Endodermal cell (in vitro differentiated cells): ENCODE measurements at places on chromosomes 3 and 15. TPM values are rescaled to one million over a fixed set of nuclear protein-coding genes. Genes with fewer than 3 reads are reported as not detected.

DUOX1 gene
- 1.2 and 1.9 TPM in 2 replicates for total RNA-seq

UCN2 gene
- total RNA-seq: not detected in 2 replicates

CHRM5 gene
- total RNA-seq: not detected in 3 replicates

PLSCR5 gene
- not detected in 3 replicates for total RNA-seq

RAMAC gene
- total RNA-seq: 38.6 to 40.8 TPM (median 40.2 TPM) in 3 replicates

GPR160 gene
- total RNA-seq: 8.6 and 11.9 TPM in 2 replicates

PARP15 gene
- total RNA-seq: 0.21 to 0.44 TPM (median 0.29 TPM) in 3 replicates

ALPK3 gene
- 79.2 and 94.1 TPM in 2 replicates for total RNA-seq

LMAN1L gene
- not detected in 2 replicates for total RNA-seq

LSMEM2 gene
- total RNA-seq: not detected in 3 replicates

IL17RD gene
- total RNA-seq: 71.3 and 71.9 TPM in 2 replicates

GRCh38 chr3:108546692-108547091 is 36.3 kb upstream of the MYH15 start:
- no peak for DNase-seq

GRCh38 chr3:152139651-152140050 is 129.1 kb upstream of the MBNL1 start:
- peak; percentile 55 for DNase-seq

DNA sequence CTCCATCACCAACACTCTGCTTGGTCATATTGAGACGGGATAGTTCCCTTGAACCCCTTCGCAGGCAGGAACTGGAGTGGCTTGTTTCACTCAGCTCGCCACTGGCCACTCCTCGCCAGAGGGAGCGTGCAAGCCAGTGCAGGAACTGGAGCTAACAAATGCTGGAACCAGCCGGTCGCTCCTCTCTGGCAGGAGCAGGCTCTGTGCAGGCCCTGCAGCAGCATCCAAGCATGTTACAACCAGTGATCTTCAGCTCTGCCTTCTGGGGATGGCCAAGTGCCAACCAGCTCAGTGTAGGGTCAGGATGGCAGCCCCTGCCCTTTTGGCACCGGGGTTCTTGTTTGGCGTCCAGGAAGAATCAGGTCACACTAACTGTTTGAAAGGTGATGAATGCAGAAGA is 329.0 kb upstream of the AZI2 start:
- DNase-seq: no peak

- DNase-seq: no peak
Observed at GRCh38 chr3:6867269-6867668, 6.4 kb downstream of the GRM7 start.

DNA sequence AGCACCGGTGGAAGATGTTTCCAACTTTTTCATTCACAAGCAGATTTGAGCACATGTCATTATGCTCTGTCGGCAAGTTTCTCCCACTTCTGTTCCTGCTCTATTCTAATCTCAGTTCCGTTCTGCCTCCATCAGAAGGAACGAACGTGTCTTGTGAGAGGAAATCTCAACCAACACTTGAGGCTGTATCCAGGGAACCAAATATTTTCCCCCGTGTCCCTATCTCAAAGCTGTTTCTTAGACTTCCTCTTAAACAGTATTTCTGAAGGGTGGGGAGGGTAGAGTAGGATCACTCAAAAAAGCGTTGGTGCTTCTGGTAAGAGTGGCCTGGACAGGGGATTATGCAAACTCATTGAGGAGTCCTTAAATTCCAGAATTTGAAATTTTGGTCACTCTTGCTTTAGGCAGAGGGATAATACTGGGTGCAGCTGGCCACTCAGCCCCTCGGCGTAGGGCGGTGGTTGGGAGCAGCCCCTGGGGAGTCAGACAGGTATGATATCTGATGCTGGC is 54.9 kb downstream of the FRMD4B start:
- DNase-seq: no peak

DNA sequence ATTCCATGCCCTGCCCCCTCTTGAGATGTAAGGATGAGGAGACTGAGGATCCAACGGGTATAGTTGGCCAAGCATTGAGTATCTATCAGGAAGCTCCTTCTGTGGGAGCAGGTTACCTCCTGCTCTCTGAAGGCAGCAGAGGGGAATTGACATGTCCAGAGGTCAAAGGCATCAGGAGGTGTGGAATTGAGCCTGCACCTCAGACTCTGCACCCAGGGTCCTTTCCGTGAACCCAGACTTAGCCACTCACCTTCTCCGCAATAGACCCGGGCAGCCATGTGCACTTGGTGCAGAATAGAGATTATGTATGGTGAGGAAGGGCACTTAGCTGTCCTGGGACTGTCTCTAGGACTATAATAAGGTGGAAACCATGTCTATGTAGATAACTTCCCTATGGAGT is 399.0 kb upstream of the TPM1 start:
- no peak for DNase-seq

- DNase-seq: no peak
Observed at GRCh38 chr3:30428251-30428650, 178.2 kb upstream of the TGFBR2 start.

- DNase-seq: no peak
Observed at GRCh38 chr3:18778598-18778997, 353.5 kb upstream of the SATB1 start.

- no peak for DNase-seq
Observed at GRCh38 chr3:49388289-49388820, 23.4 kb downstream of the RHOA start.

DNA sequence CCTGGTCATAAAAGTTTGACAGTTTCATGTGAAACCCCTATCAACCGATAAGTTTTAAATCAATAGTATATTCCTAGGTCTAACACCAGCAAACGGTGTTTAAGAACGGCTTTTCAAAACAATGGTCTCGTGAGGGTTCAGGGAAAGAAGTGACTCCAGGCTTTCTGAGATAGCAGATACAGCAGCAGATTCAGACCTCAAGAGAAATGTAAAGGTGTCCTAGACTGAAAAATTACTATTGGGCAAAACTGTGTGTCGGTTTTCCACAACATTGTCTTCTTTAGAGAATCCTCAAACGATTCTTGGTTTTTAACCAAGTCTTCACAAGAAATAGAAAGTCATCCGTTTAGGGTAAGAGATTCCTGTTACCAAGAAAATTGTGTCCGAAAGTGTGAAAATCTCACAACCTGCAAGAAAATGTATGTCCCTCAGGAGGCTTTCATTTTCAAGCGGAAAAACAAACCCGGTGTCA is 1.2 kb downstream of the SETD2 start:
- no peak for DNase-seq

DNA sequence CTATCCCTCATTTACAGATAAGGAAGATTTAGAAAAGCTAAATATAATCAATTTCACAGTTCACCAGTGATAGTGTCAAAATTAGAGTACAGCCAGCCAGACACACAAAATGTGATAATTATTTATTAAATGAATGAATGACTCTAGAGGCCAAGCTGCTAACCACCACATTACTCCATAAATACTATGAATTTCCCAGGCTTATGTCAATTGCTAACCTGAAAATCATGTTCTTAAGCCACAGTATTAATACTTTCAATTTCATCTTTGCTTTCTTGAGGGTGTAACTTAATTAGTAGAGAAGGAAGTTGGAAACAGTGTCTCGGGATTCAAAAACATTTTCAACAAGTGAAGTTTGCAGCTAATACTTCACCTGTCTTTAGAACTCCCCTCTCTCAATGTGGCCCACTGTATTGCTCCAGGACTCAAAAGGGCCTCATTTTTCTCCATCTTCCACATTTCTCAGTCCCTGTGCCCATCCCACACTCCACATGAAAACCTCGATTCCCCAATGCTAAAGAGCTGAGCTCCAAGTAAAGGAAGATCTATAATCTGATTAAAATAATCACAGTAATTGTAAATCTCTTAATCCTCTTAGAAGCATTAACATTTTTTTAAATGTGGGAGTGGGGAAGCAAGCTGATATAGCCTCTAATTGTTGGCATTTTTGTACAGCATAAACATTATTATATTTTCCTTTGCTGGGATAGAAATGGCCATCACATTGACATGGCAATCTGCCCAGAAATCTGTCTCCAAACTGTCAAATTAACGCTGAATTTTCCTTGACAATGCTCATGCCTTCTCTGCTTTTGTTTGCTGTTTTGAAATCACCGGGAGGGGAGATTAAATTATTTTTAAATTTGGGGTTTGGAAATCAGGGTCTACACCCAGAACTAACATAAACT is 765.1 kb downstream of the ROBO1 start:
- no peak for DNase-seq

DNA sequence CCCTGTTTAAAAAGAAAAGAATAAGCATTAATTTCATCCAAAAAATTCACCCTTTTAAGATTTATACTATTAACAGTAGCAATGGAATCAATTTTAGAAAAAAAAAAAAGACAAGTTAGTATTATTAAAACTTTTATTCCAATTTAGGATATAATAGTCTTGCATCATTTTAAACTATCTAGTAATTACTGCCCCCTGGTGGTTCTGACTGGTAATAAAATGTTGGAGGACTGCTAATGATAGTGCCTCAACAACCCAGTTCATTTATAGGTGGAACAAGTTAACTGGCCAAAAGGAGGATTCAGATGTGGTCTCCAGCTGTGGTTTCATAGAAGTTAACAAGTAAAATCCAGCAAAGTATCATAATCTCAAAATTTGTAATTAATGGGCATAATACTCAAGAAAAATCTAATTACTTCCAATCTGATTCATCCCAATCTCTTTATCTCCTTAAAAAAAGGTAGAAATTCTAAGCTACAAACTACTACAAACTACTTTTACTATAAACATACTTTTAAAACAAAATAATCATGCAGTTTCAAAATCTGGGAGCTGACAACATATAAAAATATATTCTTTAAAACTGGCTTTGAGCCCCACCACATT is 30.7 kb upstream of the WDR49 start:
- DNase-seq: peak; percentile 82

- DNase-seq: no peak
Observed at GRCh38 chr3:89101251-89101650, 6.2 kb upstream of the EPHA3 start.

GRCh38 chr15:48046813-48047438 is 73.9 kb upstream of the SLC24A5 start:
- no peak for DNase-seq

- no peak for DNase-seq
Observed at GRCh38 chr3:138373087-138373735, 24.8 kb downstream of the MRAS start.

DNA sequence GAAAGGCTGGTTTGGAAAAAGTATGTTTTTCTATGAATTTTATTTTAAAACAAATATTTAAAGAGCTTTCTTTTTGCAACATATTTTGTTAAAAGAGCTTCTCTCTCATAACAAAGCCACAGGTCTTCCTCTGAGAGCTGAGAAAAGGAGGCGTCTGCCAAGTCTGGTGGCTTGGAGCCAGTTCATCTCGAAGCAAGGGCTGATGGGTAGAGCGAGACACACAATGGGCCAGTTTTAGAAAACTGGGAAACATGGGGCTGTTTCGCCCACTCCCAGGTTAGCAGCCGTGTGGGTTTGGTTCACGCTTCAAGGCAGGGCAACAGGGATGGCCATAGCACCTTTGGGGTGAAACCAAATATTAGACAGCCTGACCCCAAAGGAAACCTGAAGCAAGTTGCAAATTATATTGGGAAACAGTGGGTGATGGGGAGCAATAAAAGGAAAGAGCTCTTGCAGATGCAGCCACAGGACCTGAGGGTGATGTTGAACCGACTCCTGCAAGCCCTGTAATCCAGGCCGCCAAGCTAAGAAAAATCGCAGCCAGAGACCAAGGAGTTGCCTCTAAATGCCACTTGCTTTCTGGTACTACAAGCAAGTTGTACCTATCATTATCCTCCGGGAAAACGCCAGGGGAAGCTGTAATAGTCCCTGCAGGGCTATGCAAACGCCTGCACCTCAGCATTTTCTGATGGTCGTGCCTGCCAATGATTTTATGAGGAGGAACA is 88.4 kb upstream of the GALNT15 start:
- DNase-seq: no peak

GRCh38 chr3:149292666-149293065 is 40.8 kb downstream of the TM4SF18 start:
- DNase-seq: no peak

- no peak for DNase-seq
Observed at GRCh38 chr3:195580744-195581443, 2.8 kb downstream of the APOD start.

DNA sequence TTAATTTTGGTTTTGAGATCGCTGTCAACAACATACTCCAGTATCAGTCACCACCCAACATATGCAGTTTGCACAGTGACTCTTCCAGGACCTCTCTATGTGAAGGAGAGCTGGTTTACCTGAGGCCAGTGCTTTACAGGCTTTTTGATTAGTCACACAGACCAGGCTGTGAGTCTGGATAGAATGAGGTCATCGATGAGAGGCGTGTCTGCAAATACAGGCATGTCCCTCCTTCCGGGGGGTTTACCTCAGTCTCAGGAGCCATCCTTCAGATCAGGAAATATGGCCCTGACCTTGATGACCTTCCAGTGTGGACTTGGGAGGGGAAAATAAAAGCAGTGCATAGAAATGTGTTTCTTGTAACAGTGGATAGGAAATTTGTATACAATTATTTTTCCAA is 46.9 kb downstream of the KBTBD12 start:
- peak; percentile 56 for DNase-seq

- DNase-seq: no peak
Observed at GRCh38 chr3:81463781-81464180, 297.7 kb downstream of the GBE1 start.

- DNase-seq: no peak
Observed at GRCh38 chr15:90866800-90867199, 1.6 kb upstream of the FURIN start.
